Stimulated activated CD8-positive, alpha-beta memory T cell treated with anti-CD3 and anti-CD28 coated beads, Interleukin-15, amount 100 ng/mL, for 48 hours (primary cell): ENCODE measurements at places on chromosomes 12 and 14.

- no peak for DNase-seq
Measured at GRCh38 chr12:109693653-109694600, 19.7 kb upstream of the FAM222A start.

DNA sequence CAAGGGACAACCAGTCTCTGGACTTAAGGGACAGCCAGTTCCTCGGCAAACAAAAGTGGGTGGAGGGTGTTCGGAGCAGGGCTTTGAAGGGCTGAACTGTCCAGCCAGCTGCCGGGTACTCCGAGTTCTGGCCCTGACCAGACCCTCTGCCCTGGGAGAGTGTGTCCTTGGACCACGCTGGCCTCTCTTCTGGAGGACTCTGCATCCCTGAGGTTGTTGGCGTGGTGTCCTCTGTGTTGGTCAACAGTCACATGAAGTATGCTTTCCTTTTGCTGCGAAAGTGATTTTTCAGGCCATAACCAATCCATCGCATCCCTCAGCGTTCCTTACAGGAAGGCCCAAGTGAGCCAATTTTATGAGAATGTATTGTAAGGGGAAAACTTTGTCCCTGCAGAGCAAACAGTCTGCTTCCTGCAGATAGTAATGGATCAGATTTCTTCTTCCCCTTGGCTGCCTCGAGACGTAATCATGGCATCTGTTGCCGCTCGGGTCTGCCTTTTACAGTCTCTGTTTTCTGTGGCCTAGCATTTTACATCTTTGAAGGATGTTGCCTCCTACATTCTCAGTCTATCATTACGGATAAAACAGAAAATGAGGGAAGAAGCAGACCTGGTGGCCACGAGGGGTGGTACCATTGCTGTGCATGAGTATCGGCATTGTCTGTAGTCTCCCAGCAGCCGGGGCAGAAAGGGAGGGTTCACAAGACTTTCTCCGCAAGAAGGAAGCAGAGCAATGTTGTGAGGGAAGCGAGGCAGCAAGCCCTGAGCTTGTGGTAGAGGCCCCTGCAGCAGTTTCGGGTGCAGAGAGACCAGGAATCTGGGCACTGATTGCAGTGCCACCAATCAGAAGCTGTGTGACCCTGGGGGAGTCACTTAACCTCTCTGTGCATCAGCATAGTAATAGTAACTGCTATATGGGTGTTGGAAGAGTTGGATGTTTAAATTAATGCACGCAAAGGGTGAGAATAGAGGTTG lies 47.4 kb downstream of the SMIM41 start:
- no peak for DNase-seq

- no peak for DNase-seq
Measured at GRCh38 chr14:100670017-100670752, 56.5 kb upstream of the DLK1 start.

DNA sequence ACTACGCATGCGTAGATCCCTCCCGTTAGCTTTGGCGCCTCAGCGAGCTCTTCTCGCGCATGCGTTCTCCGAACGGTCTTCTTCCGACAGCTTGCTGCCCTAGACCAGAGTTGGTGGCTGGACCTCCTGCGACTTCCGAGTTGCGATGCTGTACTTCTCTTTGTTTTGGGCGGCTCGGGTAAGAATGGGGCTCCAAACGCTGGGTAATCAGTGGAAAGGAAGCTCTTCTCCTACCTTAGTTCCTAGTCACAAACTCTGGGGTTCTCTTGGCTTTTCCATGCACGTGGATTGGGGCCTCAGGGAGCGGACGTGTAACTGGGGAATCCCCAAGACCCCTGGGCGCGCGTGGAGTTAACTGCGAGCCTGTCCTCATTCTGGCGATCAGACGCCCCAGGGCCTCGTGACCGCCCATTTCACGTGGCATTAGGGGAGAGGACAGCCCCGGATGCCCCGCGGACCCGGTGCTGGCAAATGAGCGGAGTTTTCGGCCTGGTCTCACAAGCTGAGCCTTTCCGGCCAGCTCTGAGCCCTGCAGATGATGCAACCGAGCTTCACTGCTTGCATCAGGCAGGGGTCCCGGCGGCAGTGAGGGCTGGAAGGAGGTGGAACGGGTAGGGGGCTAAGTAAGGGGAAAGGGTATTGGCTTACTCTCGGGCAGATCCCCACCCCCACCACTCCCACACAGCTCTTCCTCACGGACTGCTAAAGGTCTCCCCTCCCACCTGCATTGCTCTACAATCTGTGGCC lies at the start of gene SHMT2:
SHMT2 (plus strand) TSS at position 78 of the 747 bp plus-strand sequence; CDS start at position 146, 68 bp downstream.
- peak; percentile 93 for DNase-seq

GRCh38 chr12:81077686-81078441 lies at the start of gene ACSS3:
TSS of gene ACSS3 (plus strand) at chr12:81078079. CDS start at chr12:81078121, 42 bp downstream.
- DNase-seq = no peak

DNA sequence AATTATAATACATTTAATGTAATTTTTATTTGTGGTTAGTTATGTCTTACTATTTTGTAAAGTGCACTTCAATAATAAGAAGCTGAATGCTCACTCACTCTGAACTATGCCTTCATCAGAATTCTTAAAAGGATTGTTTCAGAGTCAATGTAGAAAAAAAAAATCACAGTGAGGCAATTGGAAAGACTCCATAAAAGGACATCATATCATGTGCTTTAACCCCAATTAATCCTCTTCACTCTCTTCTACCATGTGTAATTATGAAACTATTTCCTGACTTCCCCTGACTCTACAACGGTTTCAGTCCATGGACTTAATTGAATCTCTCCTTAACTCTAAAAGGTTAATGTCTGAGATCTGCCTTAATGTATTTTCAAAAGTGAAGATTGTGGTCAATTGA lies 250.4 kb upstream of the ALG10 start:
- no peak for DNase-seq

DNA sequence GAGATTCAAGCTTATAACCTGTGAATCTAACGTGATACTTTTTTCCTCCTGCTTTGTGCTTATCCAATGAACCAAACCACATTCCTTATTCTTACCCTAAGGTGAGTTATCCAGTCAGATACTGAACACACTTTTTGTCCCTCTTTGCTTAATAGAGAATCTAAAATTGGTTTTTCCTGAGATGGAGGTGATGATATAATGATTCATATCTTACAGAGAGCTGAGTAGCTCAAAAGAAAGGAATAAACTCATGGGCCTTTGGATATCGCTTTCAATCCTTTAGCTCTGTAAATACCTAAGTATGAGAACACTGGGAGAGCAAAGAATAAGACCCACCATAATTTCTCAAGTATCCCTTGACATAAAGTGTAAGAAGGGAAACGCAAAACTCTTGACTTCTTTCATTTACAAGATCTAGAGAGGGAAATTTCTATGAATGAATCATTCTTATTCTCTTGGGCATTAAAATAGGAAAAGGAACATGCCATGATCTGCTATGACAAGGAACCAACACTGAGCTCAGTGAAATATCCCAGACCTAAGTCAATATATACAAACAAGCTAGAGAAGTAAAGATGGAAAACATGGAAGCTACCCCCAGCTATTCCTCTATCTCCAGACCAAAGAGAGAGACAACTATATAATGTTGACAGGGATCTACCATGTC lies 81.8 kb upstream of the STAC3 start:
- no peak for DNase-seq

GRCh38 chr14:105094193-105094907 lies 29.1 kb upstream of the GPR132 start:
- no peak for DNase-seq

DNA sequence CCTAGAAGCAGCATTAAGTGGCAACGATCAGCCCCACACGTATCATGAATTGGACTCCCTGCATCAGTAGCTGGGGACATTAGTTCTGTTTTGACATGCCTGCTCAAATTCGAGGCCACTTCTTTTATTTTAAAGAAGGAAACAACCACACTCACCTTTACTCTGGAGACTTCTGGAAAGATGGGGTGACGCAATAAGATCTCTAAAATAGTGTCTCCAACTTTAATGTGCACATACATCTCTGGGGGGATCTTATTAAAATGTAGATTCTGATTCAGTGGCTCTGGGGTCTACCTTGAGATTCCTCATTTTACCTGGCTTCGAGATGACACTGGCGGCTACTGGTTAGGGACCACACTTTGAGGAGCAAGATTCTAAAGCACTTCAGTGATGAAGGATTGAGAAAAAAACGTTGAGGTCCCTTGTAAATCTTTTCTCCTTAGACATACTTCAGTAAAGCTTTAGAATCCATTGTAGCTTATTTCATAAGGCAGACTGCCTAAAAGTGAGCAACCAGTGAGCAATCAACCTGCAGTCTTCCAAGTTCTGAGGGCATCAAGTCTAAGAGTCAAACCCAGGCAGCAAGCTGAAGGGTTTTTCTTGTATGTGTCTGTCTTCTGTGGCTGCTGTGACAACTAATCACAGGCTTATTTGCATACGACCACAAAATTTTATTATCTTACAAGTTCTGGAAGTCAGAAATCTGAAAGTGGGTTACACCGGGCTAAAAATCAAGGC lies 718.6 kb upstream of the TBX3 start:
- DNase-seq = no peak

DNA sequence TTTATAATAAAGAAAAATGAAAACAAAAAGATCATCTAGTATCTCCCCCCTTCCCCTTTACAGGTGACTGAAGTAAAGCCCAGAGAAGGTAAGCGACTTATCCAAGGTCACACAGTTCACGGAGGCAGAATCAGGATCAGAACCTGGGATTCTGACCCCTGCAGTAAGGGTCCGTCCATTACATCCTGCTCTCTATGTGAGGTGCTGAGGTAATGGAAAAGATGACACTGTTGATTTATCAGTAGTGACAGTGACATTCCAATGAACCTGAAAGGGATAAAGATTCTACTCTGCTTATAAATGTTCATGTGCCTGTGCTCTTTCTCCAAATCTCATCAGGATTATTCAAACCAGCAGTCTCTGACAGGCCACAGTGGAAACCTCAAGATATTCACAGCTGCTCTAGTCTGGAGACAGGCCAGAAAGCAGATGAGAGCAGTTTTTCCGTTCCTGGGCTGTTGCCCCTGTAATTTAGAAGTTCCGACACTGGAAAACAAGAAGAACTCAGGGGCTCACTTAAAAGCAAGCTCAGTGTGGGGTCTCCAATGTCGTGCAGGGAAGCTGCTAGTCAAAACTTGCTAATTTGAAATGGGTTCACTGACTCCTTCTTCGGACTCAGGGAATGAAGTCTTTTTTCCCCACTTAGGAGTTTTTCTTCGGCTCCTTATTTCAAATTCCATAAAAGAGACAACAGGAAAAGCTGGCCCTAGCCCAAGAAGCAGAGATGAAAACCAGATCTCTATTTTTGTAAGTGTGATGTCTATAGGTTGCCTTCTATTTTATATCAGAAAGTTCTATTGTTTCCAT lies 131.8 kb upstream of the EEA1 start:
- peak; percentile 6 for DNase-seq

DNA sequence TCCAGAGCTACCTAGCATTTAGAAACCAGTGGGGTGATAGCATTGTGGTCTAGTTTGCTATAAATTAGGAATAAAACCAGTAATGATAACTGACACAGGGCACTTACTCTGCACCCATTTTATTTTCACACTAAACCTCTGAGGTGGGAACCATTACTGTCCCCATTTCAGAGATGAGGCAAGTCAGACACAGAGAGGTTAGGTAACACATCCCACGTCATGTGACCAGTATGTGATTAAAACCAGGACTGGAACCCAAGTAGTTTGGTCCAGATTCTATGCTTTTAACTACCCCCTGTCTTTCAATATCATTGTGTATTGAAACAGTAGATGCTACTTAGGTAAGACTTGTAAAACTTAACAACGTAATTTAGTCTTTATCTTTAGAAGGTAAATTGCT lies 110.2 kb downstream of the PLXNC1 start:
- no peak for DNase-seq

DNA sequence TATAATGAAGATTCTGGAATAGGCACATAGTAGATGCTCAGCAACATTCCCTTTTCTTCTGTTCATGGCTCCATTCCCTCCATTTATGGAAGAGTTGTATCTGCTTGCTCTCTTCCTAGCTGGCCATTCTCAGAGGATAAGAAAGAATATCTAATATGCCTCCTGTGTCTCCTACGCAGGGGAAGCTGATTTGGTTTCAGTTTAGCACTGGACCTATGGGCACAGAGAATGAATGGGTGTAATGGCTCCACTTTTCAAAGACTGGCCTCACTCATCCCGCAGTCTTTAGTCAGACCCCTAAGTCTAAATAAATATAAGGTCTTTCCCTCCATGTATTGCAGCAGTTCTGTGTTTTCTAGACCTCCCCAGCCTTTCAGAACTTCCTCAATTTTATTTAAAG lies 2.0 kb downstream of the PKP2 start:
- DNase-seq = no peak

DNA sequence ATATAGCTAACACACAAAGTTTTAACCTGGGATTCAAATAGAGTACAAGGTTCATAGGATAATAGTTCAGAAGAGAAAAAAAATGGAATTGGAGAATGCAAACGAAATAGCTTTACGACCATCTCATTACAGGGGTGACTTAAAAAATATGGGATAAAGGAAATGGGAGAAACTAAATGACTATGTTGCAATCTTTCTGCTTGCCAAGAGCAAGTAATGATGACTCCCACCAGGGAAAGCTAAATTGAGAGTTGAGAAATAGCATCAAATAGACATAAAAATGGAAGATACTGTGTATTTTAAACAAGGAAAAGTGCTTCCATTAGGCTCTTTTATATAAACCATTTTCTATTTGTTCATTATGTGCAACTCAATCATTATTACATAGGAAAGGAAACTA lies 155.7 kb upstream of the ATXN7L3B start:
- DNase-seq = no peak

DNA sequence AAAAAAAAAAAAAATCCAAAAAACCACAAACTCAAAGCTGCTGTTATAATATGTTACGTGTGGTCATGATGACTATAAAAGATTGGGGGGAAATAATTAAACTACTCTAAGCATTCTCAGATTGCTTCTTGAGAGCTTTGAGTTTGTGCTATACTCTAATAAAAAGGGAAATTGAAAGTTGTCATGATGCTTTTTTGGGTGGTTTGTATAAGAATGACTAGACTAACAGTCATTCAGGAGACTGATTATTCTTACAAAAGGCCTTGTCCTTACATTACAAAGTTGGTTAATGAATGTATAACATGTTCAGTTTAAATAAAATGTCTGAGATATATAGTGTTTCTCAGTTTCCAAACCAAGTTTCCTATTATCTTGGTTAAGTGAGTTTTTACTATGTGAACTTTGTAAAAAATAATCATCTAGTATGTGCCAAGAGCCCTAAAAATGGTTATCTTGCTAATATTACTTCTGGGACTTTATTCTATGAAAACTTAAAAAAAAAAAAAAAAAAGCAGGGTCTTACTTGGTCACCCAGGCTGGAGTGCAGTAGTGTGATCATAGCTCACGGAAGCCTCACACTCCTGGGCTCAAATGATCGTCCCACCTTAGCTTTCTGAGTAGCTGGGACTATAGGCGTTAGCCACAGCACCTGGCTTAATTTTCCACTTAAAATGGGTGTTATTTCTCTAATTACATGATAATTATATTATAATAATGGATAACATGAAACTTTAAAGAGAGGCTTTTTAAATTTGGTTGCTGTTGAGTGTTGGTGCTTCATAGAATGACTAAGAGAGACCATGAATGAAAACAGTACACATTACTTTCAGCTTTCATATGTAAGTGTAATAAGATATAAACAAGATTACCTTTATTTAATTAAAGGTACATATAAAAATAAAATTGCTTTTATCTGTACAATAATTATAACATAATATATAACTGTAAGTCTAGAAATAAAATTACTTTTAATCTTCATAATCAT lies 459.6 kb upstream of the RGS6 start:
- DNase-seq = no peak

- no peak for DNase-seq
Measured at GRCh38 chr12:68495336-68496070, 115.2 kb upstream of the RAP1B start.
